ENCODE measurements at places on chromosomes 2 and 18.
A peak's percentile ranks its signal among the peaks of the same experiment; 100 is the strongest.

- no peak for DNase-seq
Measured at GRCh38 chr2:22110244-22110651, 986.5 kb downstream of the TDRD15 start.

DNA sequence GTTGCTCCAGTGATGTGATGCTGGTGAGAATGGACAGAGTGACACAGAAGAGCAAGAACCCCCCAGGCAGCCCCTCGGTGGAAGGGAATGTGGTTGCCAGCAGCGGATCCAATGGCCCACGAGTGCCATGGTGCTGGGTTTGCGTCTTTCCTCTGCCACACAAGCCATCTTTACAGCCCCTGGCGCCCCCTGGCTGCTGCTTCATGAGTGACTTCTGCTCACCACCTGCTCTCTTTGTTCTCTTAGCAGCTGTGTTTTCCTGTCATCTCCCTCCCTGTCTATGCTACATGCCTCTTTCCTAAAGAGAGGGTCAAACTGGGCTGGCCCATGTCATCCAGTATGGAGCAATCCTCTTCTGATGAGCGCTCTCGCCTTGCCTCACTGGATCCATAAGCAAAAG lies 300.0 kb upstream of the SMIM21 start:
- DNase-seq, result peak; percentile 6

- DNase-seq, result no peak
Measured at GRCh38 chr18:69674292-69674877, 273.3 kb downstream of the CD226 start.

DNA sequence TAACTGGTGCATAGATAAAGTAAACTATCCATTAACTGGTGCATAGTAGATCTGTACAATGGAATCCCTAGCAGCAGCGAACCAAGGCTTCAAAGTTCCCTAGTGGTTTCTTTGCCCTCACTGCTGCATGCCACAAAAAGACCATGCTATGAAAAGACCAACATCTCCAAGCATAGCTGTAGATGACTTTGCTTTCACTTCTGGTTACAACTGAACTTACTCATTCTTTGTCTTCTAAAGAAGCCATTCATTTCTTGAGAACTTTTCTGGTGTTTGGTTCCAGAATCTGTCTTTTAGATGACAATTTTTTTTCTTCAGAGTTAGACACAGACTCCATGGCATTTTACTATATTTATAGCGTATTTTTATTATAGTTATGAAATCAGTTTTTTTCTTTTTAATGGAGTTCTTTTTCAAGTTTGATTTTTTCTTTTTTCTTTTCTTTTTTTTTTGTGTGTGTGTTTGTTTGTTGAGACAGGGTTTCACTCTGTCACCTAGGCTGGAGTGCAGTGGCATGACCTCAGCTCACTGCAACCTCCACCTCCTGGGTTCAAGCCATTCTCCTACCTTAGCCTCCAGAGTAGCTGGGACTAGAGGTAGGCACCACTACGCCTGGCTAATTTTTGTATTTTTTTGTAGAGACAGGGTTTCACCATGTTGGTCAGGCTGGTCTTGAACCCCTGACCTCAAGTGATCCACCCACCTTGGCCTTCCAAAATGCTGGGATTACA lies 63.6 kb downstream of the SLC35F5 start:
- DNase-seq, result no peak

GRCh38 chr2:19731515-19731914 lies 170.3 kb downstream of the TTC32 start:
- no peak for DNase-seq

- DNase-seq, result no peak
Measured at GRCh38 chr2:120543899-120544298, 191.8 kb upstream of the GLI2 start.

DNA sequence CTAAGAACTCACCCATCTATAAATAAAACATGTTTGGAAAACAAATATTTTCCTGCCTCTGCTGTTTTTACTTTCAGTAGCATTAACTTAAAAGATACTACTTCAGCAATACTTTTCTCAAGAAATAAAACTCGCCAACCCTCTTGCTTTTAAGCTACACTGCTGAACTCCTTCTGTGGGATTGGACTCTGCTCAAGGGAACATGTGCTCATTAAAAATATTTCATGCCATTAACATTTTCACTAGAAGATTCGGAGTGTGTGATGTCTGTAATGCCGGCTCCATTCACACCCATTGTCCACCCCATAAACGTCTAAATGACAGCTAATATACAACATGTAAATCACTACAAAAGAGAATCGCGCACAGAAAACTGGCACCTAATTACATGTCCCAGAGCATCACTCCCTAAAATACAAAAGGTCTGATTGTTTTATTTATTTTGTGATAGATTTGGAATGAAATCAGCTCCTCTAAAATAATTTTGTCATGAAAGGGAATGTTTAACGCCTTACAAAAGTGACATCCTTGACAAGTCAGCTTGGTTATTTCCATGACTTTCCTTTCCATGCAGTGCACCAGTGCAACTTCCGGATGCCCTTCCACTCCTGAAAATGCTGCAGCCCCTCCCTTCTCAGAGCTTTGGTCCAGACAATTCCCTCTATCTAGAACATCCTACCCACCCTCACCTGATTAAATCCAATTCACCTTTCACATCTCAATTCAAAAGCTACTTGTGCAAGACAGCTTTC lies 73.1 kb downstream of the ANKRD44 start:
- no peak for DNase-seq

DNA sequence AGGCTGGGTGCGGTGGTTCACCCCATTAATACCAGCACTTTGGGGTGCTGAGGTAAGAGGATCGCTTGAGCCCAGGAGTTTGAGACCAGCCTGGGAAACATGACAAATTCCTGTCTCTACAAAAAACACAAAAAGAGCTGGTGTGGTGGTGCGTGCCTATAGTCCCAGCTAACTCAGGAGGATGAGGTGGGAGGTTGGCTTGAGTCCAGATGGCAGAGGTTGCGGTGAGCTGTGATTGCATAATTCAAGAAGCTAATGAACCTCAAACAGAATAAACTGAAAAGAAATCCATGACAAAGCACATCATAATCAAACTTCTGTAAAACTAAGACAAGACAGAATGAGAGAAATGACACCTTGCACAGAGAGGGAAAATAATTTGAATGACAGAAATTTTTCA lies 54.8 kb downstream of the SEMA4F start:
- DNase-seq, result no peak

- no peak for DNase-seq
Measured at GRCh38 chr2:199440118-199440517, 17.6 kb downstream of the SATB2 start.

GRCh38 chr2:130728007-130728454 lies 839 bp upstream of the GPR148 start:
- no peak for DNase-seq

GRCh38 chr18:72868585-72869225 lies 918 bp upstream of the NETO1 start:
- no peak for DNase-seq

Measured in GM04504 (cell line).